ENCODE measurements at places on chromosomes 7 and 10.
A peak's percentile ranks its signal among the peaks of the same experiment; 100 is the strongest.

GRCh38 chr7:20713792-20714191, 72.9 kb downstream of the SP8 start:
- DNase-seq = no peak

DNA sequence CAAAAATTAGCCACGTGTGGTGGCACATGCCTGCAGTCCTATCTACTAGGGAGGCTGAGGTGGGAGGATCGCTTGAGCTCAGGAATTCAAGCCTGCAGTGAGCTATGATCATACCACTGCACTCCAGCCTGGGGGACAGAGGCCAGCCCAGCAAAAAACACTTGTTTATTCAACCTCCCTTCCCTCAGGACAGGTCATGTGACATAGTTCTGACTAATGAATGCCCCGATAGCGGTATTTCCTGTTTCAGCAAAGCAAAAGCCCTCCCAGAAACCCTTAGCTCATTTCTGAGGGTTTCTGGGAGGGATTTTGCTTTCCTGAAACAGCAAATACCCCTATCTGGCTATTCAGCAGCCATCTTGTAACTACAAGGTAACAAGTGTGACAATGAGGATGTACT, 157.1 kb downstream of the GATA3 start:
- DNase-seq = peak; percentile 4

GRCh38 chr10:47458466-47459154, 25.3 kb downstream of the ANXA8 start:
- DNase-seq = peak; percentile 88

DNA sequence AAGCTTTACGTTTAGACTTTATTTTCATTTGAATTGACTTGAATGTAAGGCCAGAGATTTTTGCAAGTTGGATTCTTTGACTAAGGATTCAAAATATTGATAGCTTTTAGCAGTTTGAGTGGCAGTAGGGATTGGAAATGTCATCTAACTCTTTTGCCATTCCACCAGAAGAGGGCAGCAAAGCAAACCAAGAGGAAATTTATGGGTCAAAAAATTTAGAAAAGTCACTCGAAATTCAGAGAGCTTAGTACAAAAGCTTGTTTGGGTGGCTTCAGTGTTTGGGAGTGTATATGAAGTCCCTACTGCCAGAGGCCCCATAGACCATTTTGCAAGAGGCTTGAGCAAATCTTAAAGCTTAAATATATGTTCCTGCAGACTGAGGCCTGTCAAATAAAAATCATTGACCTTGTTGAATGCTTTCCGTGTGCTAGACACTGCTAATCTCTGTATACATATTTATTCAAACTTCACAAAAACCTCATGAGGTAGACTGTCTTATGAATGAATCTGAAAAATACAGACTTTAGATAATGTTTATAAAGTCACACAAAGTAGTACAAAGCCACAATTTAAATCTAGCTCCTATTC, 44.6 kb upstream of the RSBN1L start:
- DNase-seq = peak; percentile 60

DNA sequence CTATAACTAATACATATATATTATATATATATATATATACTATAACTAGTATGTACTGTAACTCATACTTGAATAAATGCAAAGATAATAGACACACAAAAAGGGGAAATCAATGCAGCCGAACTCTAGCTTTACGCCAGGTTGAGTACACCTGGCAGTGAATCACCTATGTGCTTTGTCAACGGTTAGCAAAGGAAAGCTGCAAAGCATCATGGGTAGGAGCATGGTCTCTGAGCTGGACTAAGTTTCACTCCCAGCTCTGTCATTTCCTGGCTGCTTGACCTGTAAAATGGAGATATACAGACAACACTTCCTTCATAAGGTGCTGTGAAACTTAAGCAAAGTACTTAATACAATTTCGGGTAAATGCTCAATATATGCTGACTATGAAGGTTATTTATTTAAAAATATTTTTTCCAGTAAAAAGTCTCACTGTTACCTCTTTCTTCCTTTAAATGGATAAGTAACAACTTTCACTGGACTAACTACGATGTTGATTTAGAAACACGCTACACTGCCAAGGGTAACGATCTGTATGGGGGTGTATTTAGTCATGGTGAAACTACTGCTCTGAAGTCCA, 61.7 kb upstream of the ITGA8 start:
- DNase-seq = no peak

DNA sequence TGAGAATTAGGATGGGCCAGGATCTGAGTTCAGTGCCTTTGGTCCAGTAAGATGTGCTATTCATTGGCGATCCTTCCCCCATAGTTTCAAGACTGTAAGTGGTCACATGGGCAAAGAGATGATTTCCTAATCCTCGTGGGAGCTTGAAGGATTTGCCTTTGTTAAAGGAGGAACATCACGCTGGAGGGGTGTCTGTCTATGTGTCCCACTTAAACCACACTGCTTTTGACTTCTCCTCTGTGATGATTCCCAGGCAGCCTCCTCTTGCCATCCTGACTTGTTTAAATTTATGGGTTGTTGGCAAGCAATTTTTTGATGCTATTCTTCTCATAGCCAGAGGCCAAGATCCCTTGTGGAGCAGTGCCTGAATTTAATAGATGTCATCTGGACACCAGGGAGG, 154.0 kb downstream of the TCF7L2 start:
- DNase-seq = no peak

GRCh38 chr10:89047397-89047796, 56.8 kb downstream of the FAS start:
- peak; percentile 38 for DNase-seq

DNA sequence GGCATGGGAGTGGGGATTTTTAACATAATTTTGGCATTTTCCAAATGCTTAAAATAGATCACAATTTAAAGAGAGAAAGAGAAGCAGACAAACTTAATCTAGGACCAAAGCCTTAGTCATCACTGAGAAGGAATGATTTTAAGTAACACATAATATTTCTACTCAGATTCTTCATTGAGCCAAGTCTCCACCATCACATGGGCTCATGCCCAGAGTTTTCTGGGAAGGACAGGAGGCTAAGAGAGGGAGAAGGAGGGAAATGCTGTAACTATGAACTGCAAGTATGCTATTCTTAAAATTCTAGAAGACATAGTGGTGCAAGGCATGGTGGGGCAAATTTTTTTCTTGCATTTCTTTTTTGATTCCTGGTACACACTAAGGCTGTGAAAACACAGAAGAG, 23.8 kb upstream of the UBE2D1 start:
- DNase-seq = no peak

DNA sequence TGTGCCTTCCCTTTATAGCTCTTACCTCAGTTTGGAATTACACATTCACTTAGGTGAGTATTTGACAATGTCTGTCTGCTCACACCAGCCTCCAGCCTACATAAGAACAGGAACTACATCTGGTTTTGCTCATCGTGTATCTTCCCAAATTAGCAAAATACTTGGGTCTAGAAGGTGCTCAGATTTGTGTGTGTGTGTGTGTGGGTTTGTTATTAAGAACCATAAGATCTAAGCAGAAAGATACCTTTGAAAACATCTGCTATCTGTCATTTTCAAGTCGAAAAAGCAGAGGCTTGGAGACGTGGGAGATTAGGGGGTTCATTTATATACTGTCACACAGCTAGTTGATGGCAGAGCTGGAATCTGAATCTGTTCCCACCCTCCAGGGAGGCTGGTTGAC, 14.8 kb upstream of the LAMB4 start:
- no peak for DNase-seq

- no peak for DNase-seq
Observed at GRCh38 chr7:93352881-93353280, 120.7 kb downstream of the VPS50 start.
